Glutamatergic neuron (in vitro differentiated cells): ENCODE measurements at places on chromosomes 12 and 14. TPM values are rescaled to one million over a fixed set of nuclear protein-coding genes. Genes with fewer than 3 reads are reported as not detected.

ASPG gene
- total RNA-seq: not detected

FGF6 gene
- total RNA-seq: not detected

PYGL gene
- total RNA-seq: 1.2 TPM

CYP46A1 gene
- total RNA-seq: 2.1 TPM

CLEC1B gene
- total RNA-seq: not detected

SCN8A gene
- 47.6 TPM for total RNA-seq

AGAP2 gene
- total RNA-seq: 45.5 TPM

CISTR gene
- not detected for total RNA-seq
